ENCODE measurements at places on chromosomes 7 and 10. TPM values are rescaled to one million over a fixed set of nuclear protein-coding genes. Genes with fewer than 3 reads are reported as not detected.

Gene TNPO3
- 47.8 TPM for total RNA-seq

Gene FIS1
- total RNA-seq, result 139 TPM

Gene PAXIP1
- 16.8 TPM for total RNA-seq

Gene CREB5
- 4.8 TPM for total RNA-seq

Gene AMZ1
- not detected for total RNA-seq

Gene NEURL1
- total RNA-seq, result 0.20 TPM

Gene EIF5AL1
- 2.3 TPM for total RNA-seq

Gene TSPAN12
- 0.49 TPM for total RNA-seq

Gene UPK3B
- 20.2 TPM for total RNA-seq

Gene SPRN
- 0.16 TPM for total RNA-seq

Gene TUBAL3
- total RNA-seq, result 0.52 TPM

Gene GPR15LG
- total RNA-seq, result not detected

Gene SCD
- 206 TPM for total RNA-seq

Gene NIPSNAP2
- 59.0 TPM for total RNA-seq

Gene UBE3C
- 61.7 TPM for total RNA-seq

Gene EVX1
- not detected for total RNA-seq

Gene CHST3
- 42.6 TPM for total RNA-seq

Gene MBL2
- not detected for total RNA-seq

Gene SLC16A9
- 0.07 TPM for total RNA-seq

Gene PTF1A
- not detected for total RNA-seq

Gene RHBDD2
- total RNA-seq, result 87.8 TPM

Gene ELMO1
- total RNA-seq, result 2.8 TPM

Gene MOGAT3
- total RNA-seq, result not detected

Gene CCL24
- not detected for total RNA-seq

Gene NPFFR1
- total RNA-seq, result 0.01 TPM

Gene CYP26C1
- total RNA-seq, result not detected

Gene PRKG1
- total RNA-seq, result not detected

Gene SEMA3A
- total RNA-seq, result 6.3 TPM

Gene SIRT1
- total RNA-seq, result 27.8 TPM

Gene TRIM73
- total RNA-seq, result 3.1 TPM

Gene ELFN1
- 0.49 TPM for total RNA-seq

Gene TMEM270
- total RNA-seq, result 0.23 TPM

Gene NUTM2E
- total RNA-seq, result 0.39 TPM

Gene FAM25A
- total RNA-seq, result not detected

Gene AKR1C2
- 3,442 TPM for total RNA-seq

Gene TYW1
- total RNA-seq, result 17.5 TPM

Gene INTS15
- 28.1 TPM for total RNA-seq

Gene BLNK
- not detected for total RNA-seq

Gene COPG2
- total RNA-seq, result 13.2 TPM

Gene ACTR3C
- total RNA-seq, result not detected

Gene UCN3
- total RNA-seq, result not detected

Gene DDX56
- total RNA-seq, result 124 TPM

Gene WNT8B
- total RNA-seq, result 0.07 TPM

Gene TAS2R3
- not detected for total RNA-seq

Gene TAF3
- total RNA-seq, result 8.9 TPM

Gene GRID1
- total RNA-seq, result 0.38 TPM

Gene PKD2L1
- total RNA-seq, result 0.15 TPM

Gene ZNF853
- 2.2 TPM for total RNA-seq

Gene ITPRID1
- total RNA-seq, result not detected

Gene LRIT1
- not detected for total RNA-seq

Gene SEMA4G
- 7.2 TPM for total RNA-seq

Gene FKBP6
- not detected for total RNA-seq

Gene TDRD1
- total RNA-seq, result not detected

Gene AKR1C1
- 514 TPM for total RNA-seq

Gene MPP7
- 0.15 TPM for total RNA-seq
